Mucosa of gallbladder (tissue), 1 donor: ENCODE measurements at places on chromosomes 12 and 14.

GRCh38 chr12:2614341-2614740, 180.4 kb upstream of the FKBP4 start:
- no peak for DNase-seq

DNA sequence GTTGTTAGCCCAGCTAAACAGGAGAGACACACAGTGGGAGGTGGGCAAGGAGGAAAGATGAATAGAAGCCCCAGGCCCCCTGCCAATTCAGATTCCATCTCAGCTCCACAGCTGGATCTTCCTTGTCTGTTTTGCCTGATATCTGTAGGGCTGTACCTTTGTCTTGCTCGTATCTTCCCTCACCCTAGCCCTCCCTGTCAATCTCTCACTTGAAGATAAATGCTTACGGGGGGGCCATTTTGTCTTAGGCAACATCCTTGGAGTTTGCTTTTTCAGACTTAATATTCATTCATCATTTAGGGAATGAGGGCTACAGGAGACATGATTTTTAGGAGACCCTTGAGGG, 2.4 kb downstream of the KIF5A start:
- no peak for DNase-seq

- no peak for DNase-seq
Measured at GRCh38 chr12:113120670-113121370, 14.7 kb downstream of the RASAL1 start.

DNA sequence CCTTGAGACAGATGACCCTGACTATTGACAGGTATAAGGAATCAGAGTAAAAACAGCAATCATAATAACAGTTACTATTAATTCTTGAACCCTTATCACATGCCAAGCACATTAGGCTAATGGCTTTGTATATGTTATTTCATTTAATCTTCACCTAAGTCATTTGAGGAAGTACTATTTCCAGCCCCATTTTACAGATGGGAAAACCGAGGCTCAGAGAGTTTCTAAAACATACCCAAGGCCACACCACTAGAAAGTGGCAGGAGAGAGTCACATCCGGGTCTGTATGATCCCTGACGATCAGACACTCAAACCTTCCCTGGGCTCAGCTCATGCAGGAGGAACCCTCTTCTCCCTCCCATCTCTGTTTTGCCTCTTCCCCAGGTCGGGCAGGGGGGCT, 209.5 kb downstream of the RBM19 start:
- DNase-seq = no peak

GRCh38 chr14:99966037-99966835, 99.0 kb upstream of the EVL start:
- no peak for DNase-seq

DNA sequence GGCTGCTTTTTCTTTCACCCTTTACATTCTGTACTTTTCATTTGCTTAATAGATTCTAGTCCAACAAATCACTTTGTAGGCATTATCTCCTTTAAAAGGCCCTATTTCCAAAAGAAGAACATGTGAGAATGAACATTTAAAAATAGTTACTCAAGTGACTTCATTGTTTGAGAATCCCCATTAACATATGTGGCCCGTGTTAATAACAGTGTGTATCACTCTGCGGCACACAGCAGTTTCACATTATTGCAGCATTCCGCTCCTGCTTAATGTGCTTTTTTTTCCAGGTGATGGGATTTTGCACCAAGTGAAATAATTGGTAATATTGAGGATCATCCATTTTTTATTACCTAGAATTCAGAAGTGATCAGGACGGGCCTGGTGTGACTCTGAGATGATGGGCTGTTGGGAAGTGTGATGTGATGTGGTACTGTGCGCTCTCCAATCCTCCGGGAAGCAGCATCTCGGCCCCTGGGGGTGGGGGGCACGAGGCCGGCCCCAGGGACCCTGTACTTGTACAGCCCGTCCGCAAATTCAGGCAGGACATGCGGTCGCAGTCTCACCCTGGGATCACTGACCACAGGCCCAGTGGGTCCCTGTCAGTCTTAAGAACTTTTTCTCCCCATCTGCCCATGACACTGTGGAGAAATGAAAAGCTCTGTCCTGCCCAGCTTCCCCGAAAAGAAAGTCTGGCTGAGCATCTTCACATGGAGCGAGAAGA, 32.9 kb downstream of the SLC15A4 start:
- no peak for DNase-seq

- no peak for DNase-seq
Measured at GRCh38 chr12:15151161-15152091, 69.8 kb downstream of the RERG start.

- no peak for DNase-seq
Measured at GRCh38 chr12:78721906-78722305, 142.7 kb upstream of the SYT1 start.

DNA sequence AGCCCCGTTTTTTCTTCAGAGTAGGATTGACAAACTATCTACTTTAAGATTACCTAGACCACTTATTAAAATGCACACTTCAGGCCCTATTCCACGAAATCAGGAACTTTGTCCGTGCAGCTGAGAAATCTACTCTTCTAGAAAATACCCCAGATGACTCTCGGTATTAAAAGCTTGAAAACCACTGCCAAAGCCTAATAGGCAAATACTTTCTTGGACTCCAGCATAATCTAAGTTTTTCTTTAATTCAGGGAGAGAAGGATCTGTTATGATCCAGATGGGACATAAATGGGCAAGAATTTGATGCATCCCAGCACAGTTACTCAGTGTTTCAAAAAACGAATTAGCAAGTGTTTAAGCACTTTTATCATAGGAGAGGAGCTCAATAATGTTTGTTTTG, 94.5 kb downstream of the TMX1 start:
- DNase-seq = no peak

- no peak for DNase-seq
Measured at GRCh38 chr12:53332744-53333143, 3.4 kb downstream of the SP7 start.
